ENCODE measurements at places on chromosomes 5 and 9. TPM values are rescaled to one million over a fixed set of nuclear protein-coding genes. Genes with fewer than 3 reads are reported as not detected.

Gene WDR31
- total RNA-seq = 29.0 TPM

Gene SLC46A2
- total RNA-seq = not detected

Gene PCDHA3
- total RNA-seq = 0.07 TPM

Gene LHX3
- not detected for total RNA-seq

Gene ARL10
- total RNA-seq = 3.6 TPM

Gene CNTNAP3
- total RNA-seq = 8.6 TPM

Gene C1QTNF2
- 0.85 TPM for total RNA-seq

- no peak overlapping the region for H3K4me3 ChIP-seq
- no peak overlapping the region for H3K27ac ChIP-seq
- H3K36me3 ChIP-seq = peaks cover 95% of the 10 kb centered on the region
- H3K4me1 ChIP-seq = no peaks in the 10 kb centered on the region
Measured at GRCh38 chr9:136387217-136387616, 12.8 kb downstream of the SNAPC4 start.

DNA sequence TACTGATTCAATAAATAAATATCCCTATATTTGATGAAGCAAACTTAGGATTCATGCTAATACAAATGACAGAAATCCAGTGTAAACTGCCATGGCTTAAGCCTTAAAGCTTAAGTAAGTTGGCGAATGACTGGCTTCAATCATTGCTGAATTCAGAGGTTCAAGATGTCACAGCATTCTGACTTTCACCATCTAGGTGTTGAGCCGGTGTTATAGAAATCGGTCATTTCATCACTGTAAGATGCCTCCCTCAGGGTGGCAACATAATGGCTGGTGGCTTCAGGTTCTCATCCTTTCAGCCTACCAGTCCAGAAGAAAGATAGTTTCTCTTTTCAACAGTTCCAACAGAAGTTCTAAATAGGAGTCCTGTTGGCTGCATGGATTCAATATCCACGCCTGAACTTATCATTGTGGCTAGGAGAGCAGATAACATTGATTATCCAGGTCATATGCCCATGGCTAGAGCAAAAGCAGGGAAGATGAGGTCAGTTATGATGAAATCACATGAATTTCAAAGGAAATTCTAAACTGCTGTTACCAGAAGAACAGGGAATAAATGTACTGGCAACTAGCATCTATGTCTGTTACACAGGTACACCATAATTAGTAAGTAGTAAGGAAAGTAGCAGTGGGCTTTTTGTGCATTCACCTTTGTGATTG, 364.3 kb downstream of the ARRDC3 start:
- no peak overlapping the region for H3K27ac ChIP-seq
- DNase-seq = no peak

DNA sequence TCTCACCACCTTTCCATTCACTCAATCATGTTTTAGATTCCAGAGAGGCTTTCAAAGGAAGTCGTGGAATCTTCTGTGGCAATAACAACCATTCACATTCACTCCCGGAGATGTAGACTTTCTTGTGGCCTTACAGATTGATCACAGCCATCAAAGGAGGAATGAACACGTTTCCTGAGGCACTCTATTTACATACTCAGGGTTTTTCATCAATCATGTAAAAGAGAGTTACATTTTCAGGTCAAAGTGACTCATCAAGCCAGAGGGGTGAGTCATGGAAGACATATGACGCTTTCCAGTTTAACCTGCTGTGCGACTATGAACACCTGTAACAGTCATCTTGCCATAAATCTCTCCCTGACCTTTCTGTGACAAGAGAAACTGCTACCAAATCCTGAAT, 39.3 kb upstream of the RAD23B start:
- H3K4me1 ChIP-seq = no peaks in the 10 kb centered on the region
- H3K4me3 ChIP-seq = no peak overlapping the region
- DNase-seq = no peak
- H3K27ac ChIP-seq = no peak overlapping the region

DNA sequence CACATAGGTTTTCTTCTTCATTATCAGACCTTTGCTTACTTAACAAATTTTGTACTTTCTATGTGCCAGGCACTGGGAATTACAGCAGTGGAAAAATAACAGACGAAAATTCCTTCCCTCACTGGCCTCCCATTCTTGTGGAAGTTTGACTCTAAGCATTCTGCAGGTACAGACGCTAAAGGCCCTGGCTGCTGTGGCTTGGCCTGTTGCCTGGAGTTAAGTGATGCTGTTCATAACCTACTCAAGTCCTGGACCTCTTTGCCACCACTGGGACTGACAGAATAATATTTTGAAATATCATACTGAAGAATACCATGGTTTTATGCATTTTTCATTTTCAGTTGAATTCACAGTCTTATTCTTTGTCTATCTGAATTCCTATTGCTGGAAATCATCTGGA, 97.3 kb upstream of the SPATA31C2 start:
- no peaks in the 10 kb centered on the region for H3K4me1 ChIP-seq
- no peaks in the 10 kb centered on the region for H3K27me3 ChIP-seq
- no peaks in the 10 kb centered on the region for H3K36me3 ChIP-seq
- DNase-seq = peak; percentile 22

- H3K4me3 ChIP-seq = no peak overlapping the region
- H3K4me1 ChIP-seq = no peaks in the 10 kb centered on the region
- H3K36me3 ChIP-seq = no peaks in the 10 kb centered on the region
- DNase-seq = no peak
- no peaks in the 10 kb centered on the region for H3K27me3 ChIP-seq
- H3K27ac ChIP-seq = no peak overlapping the region
Measured at GRCh38 chr5:178307267-178308045, 74.9 kb upstream of the PHYKPL start.

GRCh38 chr9:100937382-100937781, 91.1 kb upstream of the PLPPR1 start:
- DNase-seq = no peak

DNA sequence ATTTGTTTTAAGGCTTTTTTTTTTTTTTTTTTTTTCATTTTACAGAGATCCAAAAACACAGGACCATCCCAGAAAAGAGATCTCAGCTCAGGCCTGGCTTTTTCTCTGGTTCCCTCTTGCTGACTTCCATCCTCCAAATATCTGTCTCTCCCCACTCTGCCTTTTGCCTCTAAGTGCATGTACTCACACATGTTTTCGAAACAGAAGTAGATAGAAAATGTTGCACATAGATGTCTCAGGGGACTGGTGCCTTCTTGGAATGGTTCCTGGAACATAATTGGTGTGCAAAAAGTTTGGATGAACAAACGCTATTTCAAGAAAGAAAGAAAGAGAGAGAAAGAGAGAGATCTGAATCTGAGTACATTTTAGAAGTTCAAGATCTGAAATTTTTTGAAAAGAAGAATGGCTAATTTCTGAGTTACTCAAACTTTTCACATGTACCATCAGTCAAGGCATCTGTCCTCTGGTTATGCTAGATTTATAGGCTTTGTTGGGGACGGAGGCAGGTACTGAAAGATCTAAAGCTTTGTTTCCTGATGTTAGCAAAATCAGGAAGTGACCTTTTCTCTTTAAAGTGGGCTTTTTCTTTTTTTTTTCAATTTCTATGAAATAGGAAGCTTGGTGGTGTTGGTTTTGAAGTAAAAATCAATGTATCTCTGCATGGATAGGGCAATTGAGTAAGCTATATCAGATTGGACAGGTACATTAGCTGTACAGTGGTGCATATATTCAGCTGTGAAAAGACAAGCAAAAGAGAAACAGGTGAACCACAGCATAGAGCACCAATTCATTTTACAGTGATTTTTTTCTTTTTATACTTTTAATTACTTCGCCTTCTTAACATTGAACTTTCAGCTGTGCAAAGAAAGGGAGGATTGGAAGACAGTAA, 8.5 kb upstream of the TNFSF8 start:
- no peaks in the 10 kb centered on the region for H3K36me3 ChIP-seq
- no peak overlapping the region for H3K4me3 ChIP-seq
- DNase-seq = no peak
- no peak overlapping the region for H3K27ac ChIP-seq
- H3K27me3 ChIP-seq = no peaks in the 10 kb centered on the region

GRCh38 chr9:114005371-114006154, 72.5 kb downstream of the AMBP start:
- H3K36me3 ChIP-seq = no peaks in the 10 kb centered on the region
- no peak overlapping the region for H3K27ac ChIP-seq
- H3K4me1 ChIP-seq = peaks cover 23% of the 10 kb centered on the region

DNA sequence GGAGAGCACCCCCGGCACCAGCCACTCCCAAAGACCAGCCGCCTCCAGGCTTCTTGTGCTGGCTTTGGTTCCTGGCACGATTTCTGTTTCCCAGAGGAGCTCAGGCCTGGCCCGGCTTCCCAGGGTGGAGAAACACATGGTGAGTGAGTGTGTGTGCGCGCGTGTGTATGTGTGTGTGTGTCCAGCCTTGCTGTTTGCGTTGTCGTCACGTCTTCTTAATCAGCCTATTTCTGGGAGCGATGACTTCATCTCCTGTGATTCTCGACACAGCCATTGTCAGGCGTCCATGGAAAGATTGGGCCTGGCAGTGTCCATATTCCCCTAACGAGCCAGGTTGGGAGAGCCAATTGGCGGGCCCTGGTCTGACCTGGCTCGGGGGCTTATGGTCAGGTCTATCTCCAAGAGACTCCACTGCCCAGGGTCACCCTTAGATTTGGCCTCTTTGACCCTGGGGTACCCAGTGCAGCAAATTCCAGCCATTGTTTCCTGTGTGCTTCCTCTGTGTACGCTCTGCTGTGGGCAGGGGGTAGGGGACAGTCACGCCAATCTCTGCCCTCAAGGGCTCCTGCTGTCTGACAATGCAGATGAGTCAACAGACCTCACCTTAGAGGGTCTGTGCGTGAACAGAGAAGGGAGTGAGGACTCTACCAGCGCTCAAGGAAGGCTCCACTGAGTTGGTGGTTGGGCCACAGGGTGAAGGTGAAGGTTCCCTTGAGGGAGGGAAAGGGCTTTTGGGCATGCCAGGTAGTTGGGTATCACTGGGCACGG, 73.8 kb downstream of the DAB2IP start:
- peak; percentile 95 for DNase-seq
- no peaks in the 10 kb centered on the region for H3K27me3 ChIP-seq

DNA sequence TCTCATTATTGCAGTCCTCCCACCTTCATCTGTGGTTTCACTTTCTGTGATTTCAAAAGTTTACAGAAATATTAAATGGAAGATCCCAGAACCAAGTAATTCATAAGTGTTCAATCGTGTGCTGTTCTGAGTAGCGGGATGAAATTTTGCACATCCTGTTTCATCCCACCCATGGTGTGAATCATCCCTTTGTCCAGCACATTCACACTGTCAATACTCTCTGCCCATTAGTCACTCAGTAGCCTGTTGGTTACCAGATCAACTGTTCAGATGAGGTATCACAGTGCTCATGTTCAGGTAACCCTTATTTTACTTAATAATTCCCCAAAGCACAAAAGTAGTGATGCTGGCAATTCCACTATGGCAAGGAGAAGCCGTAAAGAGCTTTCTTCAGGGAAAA, 26.8 kb downstream of the FAM81B start:
- DNase-seq = no peak
- no peak overlapping the region for H3K4me3 ChIP-seq
- H3K4me1 ChIP-seq = no peaks in the 10 kb centered on the region
- no peak overlapping the region for H3K27ac ChIP-seq
- no peaks in the 10 kb centered on the region for H3K36me3 ChIP-seq

- H3K4me1 ChIP-seq = no peaks in the 10 kb centered on the region
- DNase-seq = no peak
- no peak overlapping the region for H3K4me3 ChIP-seq
- H3K27me3 ChIP-seq = peaks cover 67% of the 10 kb centered on the region
- H3K36me3 ChIP-seq = no peaks in the 10 kb centered on the region
Measured at GRCh38 chr5:1658665-1659064, 134.9 kb upstream of the LPCAT1 start.
